Stimulated activated CD4-positive, alpha-beta T cell treated with anti-CD3 and anti-CD28 coated beads, TNF-alpha, amount 100 ng/mL, for 1 hour (primary cell): ENCODE measurements at places on chromosomes 11 and 22.

DNA sequence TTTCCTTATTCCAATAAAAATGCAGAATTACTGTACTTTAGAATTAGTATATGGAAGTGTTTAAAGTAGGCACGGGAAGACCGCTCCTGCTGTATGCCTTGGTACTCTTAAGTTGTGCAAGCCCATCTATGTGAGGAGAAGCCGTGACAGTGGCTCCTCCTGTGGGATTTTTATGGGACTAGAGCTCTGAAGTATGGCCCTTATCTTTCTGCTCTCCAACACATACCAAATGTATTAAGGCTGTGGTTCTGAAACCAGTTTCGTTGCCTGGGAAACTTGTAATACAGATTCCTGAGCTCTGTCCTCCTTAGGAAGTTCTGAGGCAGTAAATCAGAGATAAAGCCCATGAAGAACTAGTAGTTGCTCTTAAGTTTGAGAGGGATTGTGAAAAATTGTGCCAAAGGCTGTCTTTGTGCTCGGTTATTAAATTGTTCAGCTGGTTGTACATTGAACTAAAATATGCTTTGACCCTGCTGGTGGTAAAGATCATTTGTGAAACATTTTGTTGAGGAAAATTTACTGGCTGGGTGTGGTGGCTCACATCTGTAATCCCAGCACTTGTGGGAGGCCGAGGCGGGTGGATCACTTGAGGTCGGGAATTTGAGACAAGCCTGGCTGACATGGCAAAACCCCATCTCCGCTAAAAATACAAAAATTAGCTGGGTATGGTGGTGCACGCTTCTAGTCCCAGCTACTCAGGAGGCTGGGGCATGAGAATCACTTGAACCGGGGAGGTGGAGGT lies 29.3 kb downstream of the RTN3 start:
- no peak for DNase-seq

GRCh38 chr11:1326435-1327063 lies 17.1 kb upstream of the TOLLIP start:
- no peak for DNase-seq

DNA sequence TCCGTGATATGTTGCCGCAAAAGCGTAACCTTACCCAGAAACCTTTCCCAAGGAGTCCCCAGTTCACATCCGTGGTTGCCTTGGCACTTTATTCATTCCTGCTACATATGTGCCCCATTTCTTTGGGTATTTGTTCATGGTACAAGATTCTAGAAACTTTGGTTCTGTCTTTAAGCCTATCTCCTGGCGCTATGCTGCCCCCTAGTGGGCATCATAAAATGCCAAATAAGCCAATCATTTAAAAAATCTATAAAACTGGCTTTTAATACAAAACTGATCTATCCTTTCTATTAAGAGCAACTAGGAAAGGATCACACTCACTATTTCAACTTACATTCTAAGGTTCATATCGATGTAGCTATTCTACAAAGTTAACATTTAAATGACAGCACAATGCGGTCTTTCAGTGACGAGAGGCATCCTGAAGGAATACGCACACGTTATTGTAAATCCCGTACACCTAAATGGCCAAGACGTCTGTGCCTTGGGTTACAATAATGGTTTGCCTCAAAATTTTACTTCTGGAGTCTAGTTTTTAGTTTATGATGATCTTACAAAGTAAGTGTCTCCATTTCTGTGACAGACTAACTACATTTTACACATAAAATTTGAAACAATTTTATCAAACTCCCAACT lies 16.2 kb downstream of the PIWIL3 start:
- DNase-seq: no peak

DNA sequence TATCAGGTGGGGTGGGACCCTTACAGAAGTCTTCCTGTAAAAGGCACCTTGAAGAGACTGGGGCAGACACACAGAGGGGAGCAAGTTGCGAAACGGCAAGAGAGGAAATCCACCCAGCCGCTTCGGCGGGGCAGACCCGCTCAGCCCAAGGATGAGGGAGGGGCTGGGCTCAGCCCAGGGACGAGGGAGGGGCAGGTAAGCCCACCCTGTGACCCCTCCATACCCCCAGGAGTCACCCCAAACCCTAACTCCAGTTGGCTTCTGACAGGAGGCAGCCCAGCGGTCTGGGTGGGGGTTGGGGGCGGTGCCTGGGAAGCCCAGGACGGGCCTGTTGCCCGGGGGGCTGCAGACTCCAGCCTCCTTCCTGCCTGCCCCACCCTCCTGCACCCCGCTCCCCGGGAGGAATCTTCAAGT lies 965 bp downstream of the OSBPL5 start:
- DNase-seq: no peak

GRCh38 chr11:119415517-119415916 lies 7.5 kb downstream of the THY1 start:
- DNase-seq: no peak

DNA sequence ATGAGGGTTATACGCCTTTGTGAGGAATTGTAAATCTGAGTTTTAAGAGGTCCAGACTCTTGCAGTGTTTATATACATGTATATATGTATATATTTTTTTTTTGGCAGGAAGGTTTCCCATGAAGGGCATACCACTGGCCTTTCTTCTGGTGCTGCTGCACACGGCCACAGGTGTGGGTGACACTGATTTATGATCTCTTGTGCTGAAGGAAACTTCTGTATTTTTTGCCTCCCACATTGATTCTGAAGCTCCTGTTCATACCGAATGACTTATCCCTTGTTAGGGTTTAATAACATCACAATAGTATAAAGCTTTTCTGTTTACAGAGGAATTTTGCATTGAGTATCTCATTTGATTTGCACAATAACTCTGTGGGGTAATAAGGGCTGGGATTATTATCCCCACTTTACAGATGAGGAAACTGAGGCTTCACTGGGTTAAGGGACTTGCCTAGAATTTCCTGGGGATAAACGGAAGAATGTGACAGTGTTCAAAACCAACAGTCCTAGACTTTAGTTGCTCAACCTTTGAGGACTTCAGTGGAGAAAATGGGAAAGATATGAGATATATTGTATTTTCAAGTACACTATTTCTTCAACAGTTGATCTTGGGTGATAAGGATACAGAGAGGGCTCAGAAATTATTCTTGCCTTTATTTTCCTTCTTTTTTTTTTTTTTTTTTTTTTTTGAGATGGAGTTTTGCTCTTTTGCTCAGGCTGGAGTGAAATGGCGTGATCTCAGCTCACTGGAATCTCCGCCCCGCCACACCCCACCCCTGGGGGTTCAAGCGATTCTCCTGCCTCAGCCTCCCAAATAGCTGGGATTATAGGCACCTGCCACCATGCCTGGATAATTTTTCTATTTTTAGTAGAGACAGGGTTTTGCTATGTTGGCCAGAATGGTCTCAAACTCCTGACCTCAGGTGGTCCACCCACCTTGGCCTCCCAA lies 70.1 kb downstream of the MICAL2 start:
- DNase-seq: no peak

DNA sequence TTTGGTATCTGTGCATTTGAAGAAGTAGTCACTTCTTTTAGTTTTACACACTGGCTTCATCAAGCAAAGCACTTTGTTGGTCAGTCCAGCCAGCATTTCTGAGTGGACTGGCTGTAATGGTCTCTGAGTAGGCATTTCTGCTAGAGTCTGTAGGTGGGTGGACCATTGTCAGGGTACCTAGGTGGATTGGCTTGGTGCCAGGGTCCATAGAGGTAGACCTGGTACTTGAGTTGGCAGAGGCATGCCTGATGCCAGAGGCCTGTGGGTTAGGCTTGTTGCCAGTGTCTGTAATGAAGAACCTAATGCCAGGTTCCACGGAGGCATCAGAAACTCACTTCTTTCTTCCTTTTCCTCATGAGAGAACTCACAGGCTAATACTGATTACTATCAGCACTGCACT lies 157.9 kb upstream of the C11orf87 start:
- no peak for DNase-seq

- DNase-seq: no peak
These were observed 27.5 kb downstream of the AMOTL1 start for GRCh38 chr11:94795476-94796189.

- no peak for DNase-seq
These were observed 25.5 kb downstream of the FAM118A start for GRCh38 chr22:45335021-45335818.

DNA sequence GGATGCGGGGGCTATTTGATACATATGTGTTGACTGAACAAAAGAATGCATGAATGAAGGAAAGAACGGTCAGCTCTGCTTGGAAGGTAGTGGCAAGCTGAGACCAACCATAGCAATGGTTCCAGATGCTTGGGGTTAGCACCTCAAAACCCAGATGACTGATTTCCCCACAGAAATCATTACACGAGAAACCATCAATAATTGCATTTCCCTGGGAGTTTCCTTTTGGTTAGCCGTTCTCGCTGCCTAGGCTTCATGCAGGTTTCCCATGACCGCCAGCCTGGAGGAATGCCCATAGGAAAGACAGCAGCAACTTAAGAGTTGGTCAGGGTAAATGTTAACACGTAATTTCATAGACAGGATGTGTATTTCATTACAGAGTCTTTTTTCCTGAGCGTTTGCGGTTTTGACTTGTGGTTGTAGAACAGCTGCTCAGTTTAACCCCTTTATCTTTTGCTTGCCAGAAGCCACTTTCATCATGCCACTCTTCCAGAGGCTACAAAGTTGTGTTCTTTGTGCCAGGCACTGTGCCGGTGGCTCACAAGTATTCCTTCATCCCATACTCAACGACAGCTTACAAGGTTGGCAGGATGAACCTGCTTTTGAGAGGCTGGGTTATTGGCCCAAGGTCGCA lies 2.8 kb downstream of the IL17RA start:
- DNase-seq: no peak

GRCh38 chr11:92854952-92855351 lies 114.5 kb upstream of the MTNR1B start:
- no peak for DNase-seq

DNA sequence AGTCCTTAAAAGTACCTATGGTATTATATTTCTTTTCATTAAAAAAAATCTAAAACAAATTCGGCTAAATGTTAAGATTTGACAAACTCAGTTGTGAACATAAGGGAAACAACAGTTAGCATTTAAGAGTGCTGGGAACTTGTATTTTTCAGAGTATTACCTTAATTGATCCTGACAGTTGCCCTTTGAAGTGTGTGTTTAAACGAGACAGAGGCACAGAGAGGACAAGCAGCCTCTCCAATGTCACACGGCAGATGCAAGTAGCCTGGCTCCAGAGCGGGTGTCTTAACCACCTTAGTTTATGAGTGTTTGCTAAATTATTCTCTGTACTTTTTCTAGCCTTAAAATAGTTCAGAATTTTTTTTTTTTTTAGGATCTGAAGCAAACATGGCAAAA lies 80.9 kb downstream of the TIMP3 start:
- no peak for DNase-seq

DNA sequence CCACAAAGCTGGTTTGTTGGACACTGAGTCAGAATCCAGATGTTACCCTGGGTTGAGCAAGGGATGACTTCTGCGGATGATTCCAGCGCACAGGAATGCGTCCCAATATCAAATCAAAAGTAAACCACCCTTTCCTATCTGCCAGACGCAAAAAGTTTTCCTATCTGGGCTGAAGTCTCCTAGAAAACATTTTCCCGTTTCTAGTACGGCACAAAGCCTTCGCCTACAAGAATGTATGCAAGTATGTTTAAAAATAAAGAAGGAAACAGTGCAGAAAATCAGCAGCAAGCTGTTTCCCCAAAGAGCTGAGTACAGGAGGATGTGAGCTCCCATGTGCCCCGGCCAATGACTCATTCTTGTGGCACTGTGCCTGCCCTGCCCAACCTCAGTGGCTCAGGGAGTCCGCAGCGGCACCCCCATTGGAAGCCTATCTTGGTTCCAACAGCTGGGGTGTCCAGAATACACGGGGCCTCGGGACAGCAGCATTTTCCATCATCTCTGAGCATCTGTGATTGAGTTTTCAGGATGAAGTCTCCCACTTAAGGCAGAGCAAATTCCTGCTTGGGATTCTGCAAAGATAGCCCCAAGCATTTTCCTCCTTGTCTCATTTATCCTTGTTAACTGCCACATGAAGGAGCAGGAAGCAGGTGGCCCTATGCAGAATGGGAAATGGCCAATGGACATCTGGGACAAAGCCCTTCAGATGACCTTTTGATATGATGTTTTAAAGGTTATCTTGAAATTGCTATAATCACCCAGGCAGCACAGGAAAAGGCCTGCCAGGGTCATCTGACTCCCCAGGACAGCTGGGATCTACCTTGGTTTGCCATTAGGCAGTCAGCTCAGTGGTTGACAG lies 17.5 kb downstream of the KCNJ5 start:
- DNase-seq: no peak

DNA sequence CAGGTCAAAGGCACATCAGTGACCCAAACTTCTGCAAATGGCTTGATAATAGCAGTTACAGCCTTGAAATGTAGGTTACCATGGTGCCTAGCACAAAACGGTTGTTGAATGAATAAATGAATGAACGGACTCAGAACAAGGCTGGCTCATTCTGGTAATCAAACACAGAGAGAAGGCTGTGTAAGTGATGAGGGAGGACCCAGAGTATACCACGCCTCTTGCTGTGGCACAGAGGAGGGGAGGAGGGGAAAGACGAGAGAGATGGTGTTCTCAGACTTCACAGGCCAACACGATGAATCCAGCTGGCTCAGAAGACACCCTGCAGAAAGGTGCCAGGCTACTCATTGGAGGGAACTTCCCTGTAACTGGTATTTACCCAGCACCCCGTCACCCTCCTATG lies 38.3 kb downstream of the PC start:
- no peak for DNase-seq

DNA sequence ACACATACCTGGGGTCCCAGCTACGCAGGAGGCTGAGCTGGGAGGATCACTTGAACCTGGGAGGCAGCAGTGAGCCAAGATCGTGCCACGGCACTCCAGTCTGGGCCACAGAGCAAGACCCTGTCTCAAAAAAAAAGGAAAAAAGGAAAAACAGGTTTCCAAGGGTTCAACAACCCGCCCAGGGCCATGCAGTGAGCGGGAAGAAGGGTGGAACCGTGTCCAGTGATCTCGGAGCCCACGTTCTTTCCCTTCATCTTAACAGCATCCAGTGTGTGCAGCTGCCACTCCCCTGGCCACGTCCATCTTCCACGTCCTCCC lies 14.9 kb upstream of the LRP5 start:
- DNase-seq: no peak

- DNase-seq: no peak
These were observed 60.0 kb downstream of the DKK3 start for GRCh38 chr11:11948242-11948947.

DNA sequence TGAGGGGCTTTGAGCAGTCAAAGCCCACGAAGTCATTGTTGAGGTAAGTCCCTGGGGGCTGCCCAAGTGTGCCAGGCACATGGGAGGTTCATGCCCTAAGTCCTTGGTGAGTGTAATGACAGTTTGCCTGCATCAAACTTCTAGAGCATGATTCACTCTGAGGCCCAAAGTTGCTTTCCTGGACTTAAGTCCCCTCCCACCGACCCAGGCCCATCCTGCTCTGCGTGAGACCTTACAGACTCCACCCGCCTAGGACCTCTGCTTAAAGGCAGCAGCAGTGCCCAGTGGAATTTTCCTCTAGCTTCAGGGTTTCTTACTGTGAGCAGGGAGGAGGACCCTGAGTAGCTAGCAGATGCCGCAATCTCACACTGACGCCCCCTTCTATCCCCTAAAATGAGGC lies 5.7 kb upstream of the PVALB start:
- no peak for DNase-seq

DNA sequence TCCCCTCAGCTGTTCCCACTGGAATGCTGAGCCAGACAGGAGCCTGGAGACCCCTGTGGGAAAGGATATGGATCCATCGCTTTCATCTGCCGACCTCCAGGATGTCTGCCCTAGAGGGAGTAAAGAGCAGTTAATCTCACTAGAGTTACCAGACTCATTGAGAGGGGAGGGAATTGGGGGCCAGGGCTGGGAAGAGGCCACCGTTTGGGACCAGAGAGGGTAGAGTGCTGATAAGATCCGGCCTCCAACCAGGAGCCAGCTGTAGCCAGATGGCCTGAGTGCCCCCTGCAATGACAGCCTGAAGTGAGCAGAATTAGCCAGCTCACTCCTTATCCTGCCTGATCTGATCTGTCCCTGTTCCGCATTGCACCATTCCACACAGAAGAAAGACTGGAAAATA lies 3.7 kb upstream of the APLNR start:
- no peak for DNase-seq
